ENCODE measurements at places on chromosomes 16 and 17. TPM values are rescaled to one million over a fixed set of nuclear protein-coding genes. Genes with fewer than 3 reads are reported as not detected.

- DNase-seq, result no peak
Measured at GRCh38 chr16:89160977-89161701, 10.4 kb upstream of the CDH15 start.

DNA sequence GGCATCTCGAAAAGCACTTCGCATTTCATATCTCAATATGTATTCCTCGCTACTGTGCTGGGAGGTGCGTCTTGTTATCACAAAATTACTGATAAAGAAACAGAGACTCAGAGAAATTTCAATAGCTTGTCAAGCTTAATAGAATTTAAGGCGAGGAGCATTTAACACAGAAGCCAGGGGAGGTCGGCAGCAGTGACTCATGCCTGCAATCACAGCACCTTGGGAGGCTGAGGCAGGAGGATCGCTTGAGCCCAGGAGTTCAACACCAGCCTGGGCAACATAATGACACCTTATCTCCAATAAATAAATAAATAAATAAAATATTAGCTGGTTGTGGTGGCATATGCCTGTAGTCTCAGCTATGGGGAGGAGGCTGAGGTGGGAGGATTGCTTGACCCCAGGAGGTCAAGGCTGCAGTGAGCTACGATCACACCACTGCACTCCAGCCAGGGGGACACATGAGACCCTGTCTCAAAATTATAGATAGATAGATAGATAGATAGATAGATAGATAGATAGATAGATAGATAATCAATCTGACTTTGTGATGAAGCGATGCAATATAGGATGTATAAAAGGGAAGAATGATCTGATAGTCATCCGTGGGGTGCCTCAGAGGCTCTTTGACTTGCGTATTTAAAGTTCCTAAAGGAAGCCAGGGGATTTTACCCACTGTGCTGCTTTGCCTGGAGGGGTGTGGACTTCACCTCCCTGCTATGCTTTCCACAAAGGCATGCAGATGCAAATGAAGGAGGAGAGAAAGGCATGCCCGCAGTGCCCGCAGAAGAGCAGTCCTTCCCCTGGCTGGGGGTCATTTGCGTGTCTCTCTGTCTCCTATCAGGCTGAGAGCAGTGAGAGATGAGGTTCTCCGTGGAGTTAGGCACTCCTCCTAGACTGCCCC lies 15.9 kb upstream of the USP10 start:
- DNase-seq, result no peak

DNA sequence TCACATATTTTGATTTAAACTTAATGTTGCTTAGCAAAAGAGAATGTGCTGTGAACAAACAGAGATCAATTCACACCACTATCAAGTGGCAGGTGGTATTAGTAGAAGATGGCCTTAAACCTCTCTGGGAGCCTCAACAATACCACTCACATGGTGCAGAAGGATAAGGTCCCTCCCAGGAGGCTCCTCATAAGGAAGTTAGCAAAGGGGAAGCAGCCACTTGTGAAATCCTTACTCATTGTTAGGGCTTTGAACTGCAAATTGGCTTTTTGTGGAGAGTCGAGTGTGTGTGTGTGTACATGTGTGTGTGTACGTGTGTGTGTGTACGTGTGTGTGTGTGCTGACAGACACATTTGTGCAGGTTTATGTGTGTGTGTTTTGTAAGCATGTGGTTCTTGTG lies 48.9 kb upstream of the ASIC2 start:
- DNase-seq, result no peak

ITGB3 gene
- total RNA-seq, result 39.8 TPM

GRCh38 chr17:5769593-5770354 lies 185.5 kb upstream of the NLRP1 start:
- no peak for DNase-seq

DNA sequence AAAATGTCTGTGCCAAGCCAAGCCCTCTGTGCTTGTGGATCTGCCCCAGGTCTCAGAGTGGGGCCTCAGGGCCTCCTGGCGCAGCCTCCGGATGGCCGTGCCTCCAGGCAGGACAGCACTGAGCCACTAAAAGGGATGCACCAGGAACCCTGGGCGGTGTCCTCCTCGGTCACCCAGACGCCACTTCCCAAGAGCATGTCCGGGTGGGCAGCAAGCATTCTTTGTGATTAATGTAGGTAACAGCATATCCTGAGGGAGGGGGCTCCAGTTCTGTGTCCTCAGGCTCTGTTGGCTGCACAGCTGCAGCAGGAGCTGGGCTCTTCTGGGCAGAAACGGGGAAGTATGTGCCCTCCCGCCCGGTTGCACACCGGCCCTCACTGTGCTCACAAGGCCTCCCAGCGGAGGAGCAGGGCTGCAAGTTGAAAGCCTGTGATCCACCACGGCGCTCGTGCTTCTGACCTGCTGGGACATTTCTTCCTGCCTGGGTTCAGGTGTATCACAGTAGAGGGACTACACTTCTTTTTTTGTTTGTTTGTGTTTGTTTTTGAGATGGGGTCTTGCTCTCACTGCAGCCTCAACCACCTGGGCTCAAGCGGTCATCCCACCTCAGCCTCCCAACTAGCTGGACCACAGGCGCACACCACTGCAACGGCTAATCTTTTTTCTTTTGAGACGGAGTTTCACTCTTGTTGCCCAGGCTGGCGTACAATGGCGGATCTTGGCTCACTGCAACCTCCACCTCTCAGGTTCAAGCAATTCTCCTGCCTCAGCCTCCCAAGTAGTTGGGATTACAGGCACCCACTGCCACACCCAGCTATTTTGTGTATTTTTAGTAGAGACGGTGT lies 37.9 kb upstream of the CHMP6 start:
- peak; percentile 69 for DNase-seq

Measured in osteoblast (primary cell).